ENCODE measurements at places on chromosomes 13 and 19. TPM values are rescaled to one million over a fixed set of nuclear protein-coding genes. Genes with fewer than 3 reads are reported as not detected.

DNA sequence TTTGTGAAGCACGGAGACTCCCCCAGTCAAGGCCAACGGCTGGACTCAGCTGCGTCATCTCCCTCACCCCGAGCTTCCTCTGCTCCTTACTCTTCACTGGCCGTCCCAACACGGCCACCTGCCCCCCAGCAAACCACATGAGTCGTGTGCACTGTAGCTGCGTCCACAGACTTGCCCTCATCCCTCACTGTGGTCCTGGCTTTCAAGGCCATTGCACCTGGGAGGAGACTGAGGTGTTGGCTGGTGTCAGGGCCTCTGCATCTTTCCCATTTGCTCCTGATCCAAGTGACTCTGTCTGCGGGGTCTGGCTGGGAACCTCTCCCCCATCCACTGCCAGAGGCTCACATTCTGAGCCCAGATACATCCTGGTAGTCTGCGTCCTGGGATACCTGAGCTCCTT, 11.5 kb downstream of the PLPP2 start:
- DNase-seq, result no peak

DNA sequence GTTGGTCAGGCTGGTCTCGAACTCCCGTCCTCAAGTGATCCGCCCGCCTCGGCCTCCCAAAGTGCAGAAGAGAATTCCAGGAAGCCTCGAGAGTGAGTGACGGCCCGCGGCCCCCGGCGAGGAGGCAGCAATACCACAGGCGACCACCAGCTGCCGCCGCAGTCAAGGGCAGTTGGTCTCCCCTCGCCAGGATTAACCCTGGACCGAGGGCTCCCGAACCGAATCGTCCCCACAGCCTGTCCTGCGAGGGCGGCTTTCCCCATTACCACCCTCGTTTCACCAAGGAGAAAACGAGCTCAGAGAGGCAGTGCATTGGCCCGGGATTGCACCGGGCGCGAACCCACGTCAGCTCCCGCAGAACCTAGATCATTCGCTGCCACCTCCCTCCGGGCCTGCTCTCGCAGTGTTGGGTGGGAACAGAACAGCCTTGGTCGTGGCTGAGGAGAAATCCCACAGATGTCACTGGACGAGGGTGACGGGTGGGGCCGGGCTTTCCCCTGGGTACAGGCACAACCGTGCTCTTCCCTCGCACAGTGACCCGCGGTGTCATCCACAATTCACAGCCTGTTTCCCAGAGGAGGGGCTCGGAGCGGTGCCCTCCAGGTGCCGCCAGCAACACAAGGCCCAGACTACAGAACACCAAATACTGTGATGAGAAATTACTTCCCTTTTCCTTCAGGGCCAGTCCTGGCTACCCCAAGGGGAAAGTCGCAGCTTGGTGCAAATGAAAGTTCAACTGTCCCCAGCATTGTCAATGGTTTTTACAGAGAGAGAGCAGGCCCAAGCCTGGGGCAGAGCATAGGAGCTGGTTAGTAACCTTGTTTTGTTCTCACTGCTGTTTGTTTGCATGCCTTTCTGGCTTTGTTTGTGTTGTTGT, 24.8 kb downstream of the C2CD4C start:
- DNase-seq, result peak; percentile 56

GRCh38 chr19:41638641-41639081, 11.8 kb upstream of the CEACAM4 start:
- no peak for DNase-seq

GRCh38 chr19:48006762-48007161, 12.3 kb downstream of the ELSPBP1 start:
- peak; percentile 11 for DNase-seq

DNA sequence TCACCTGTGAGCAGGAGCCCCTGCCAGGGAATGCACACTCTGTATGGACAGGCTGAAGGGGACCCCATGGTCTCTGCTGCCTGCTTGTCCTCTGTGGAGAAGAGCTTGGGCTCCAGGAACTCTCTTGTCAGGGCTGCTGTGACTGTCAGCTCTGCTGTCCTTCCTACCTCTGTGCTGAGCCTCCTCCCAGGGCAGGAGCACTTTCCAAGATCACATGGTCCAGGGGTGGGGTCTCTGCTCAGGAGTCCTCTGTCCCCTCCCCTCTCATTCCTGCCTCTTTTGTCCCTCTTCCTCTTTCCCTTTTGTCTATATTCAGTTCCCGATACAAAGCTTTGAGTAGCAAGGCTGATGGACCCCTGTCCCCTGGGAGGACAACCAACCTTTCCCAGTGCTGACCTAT, at the start of gene CEACAM7:
CEACAM7 (minus strand) TSS at position 173 of the 400 bp plus-strand sequence; CDS start at position 68, 105 bp downstream.
- no peak for DNase-seq

GRCh38 chr19:5182751-5183150, 157.9 kb downstream of the PTPRS start:
- no peak for DNase-seq

DNA sequence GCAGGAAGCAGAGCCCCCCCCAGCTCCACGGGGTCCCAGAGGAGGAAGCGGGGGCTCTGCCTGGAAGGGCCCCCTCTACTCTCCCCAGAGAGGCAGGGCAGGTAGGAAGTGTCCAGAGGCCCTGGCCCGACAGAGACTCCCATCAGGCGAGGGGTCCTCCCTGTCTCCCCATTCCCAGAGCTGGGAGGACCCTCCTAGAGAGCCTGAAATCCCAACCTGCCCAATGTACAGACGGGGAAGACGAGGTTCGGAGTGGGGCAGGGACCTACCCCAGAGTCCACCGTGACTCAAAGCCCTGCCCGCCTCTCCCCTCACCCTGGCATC, 1.1 kb downstream of the TLE2 start:
- DNase-seq, result no peak

DNA sequence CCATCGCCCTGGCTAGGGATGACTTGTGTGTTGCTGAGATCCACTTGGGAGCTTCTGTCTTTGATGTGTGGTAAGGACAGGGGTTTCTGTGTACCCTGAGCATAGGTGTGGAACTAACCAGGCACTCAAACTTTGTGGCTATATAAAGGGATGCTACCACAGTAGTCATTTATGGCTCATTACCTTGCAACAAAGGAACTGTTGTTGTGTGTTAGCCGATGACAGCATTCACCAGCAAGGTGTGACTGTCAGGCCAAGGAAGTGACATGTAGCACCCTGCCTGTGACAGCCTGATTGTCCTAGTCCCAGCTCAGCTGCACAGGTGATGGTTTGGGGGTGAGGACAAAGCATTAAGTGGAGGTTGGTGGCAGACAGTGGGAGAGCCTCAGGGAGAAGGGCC, 73.6 kb downstream of the COG3 start:
- DNase-seq, result no peak

- DNase-seq, result peak; percentile 93
These were observed 93.4 kb downstream of the FLT1 start for GRCh38 chr13:28401303-28402056.

DNA sequence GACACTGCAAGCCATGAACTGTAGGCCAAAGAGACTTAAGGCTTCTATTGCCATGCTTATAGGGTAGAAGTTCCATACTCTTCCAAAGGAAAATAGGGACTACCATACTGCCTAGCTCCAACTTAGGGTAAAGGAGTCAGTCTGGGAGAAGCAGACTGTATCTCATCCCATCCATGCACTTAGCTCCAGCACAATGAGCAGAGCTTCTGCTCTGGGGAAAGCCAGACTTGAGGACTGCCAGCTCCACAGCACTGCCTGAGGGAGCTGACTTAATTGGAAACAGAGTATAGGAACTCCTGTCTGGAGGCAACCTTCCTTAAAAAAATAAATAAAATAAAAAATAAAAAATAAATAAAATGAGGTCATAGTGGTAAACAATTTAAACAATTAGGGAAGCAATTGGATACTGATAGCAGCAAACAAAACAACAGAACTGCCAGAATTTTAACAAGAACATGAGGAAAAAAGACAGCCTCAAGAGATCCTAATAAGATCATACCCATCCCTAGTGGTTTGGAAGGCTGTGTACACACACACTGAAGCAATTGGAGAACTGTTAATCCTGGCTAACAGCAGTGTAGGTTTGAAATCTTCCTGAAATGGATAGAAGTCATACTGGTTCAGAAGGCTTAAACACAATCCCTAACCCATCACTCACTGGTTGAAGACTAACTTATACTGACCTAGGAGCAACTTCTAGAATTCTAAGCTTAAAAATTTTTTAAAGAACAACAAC, 550.1 kb downstream of the TBC1D4 start:
- DNase-seq, result no peak

GRCh38 chr13:106565127-106565775, 2.7 kb downstream of the ARGLU1 start:
- DNase-seq, result peak; percentile 29

DNA sequence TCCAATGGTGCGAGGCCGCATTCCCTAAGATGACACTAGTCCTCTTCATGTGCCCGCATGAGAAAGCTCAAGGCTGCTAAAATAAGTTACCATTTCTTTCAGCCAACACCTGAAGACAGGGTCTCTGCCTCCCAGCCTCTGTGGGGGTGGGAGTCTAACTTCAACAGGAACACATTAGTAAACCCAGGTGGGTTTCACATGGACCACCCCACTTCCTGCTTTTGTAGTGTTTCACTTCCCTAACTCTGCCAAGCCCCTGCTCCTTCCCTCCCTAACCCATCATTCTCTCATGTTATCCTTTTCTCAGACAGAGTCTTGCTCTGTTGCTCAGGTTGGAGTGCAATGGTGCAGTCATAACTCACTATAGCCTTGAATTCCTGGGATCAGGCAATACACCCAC, 783.6 kb downstream of the UQCRFS1 start:
- DNase-seq, result no peak

The HSPB6 gene
- total RNA-seq, result 0.17 TPM

The INSL3 gene
- total RNA-seq, result not detected

The LYL1 gene
- 55.0 TPM for total RNA-seq

The CGB7 gene
- not detected for total RNA-seq

All from dermis blood vessel endothelial cell (primary cell).